Lower leg skin (tissue), 4 donors: ENCODE measurements at places on chromosomes 1 and 21. TPM values are rescaled to one million over a fixed set of nuclear protein-coding genes. Genes with fewer than 3 reads are reported as not detected.
A peak's percentile ranks its signal among the peaks of the same experiment; 100 is the strongest.

GRCh38 chr1:117179471-117179870 lies 31.3 kb downstream of the VTCN1 start:
- no peak for DNase-seq

The LCE3D gene
- total RNA-seq, result 93.6 TPM

- no peak for DNase-seq
These were observed 580 bp upstream of the BLACAT1 start for GRCh38 chr1:205456383-205456867.

DNA sequence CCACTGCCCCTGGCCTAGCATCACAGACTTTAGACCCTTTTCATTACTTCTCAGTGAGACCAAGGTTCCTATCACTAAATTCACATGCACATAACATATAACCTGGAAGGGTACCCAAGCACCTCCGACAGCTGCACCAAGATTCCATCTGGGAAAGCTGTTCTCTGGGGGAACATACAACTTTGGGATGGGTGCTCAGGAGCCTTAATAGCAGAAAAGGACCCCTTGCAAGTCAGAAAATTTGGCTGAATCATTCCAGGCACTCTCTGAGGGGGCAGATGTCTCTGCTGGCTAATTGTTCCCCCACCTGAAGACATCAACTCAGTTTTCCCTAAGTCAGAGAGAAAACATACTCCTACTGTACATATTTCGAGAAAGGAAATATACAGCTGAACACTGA lies 41.3 kb upstream of the PSEN2 start:
- DNase-seq, result peak; percentile 40

- DNase-seq, result no peak
These were observed 27.9 kb upstream of the NPL start for GRCh38 chr1:182761396-182762395.

The CEP350 gene
- total RNA-seq, result 62.5 TPM

GRCh38 chr1:89732643-89733222 lies 88.1 kb upstream of the LRRC8D start:
- no peak for DNase-seq

DNA sequence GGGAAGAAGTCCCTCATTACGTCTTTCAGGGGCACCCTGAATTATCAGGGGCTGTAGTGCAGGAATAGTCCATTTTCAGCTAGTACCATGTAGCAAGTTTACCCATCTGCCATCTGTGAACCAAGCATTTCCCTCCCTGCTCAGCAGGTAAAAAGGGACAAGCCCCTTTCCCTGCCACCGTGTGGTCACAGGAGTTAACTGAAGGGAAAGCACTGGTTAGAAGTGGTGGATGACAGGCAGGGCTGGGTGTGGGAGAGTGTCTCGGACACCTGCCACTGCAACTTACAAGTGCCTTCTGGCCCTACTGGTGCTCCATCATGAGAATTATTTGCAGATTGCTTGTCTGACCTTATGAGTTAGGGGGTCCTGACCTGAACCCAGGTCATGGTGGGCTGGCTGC lies 32.0 kb upstream of the IGSF5 start:
- DNase-seq, result no peak
